Stimulated activated naive CD8-positive, alpha-beta T cell treated with anti-CD3 and anti-CD28 coated beads, Interleukin-15, amount 100 ng/mL, for 72 hours (primary cell): ENCODE measurements at places on chromosomes 1 and 21.

GRCh38 chr1:16972189-16972895 lies 8.1 kb downstream of the MFAP2 start:
- DNase-seq, result no peak

- DNase-seq, result no peak
Observed at GRCh38 chr1:36951292-36951750, 83.0 kb downstream of the GRIK3 start.

GRCh38 chr1:84048820-84049219 lies 49.9 kb upstream of the TTLL7 start:
- DNase-seq, result no peak

DNA sequence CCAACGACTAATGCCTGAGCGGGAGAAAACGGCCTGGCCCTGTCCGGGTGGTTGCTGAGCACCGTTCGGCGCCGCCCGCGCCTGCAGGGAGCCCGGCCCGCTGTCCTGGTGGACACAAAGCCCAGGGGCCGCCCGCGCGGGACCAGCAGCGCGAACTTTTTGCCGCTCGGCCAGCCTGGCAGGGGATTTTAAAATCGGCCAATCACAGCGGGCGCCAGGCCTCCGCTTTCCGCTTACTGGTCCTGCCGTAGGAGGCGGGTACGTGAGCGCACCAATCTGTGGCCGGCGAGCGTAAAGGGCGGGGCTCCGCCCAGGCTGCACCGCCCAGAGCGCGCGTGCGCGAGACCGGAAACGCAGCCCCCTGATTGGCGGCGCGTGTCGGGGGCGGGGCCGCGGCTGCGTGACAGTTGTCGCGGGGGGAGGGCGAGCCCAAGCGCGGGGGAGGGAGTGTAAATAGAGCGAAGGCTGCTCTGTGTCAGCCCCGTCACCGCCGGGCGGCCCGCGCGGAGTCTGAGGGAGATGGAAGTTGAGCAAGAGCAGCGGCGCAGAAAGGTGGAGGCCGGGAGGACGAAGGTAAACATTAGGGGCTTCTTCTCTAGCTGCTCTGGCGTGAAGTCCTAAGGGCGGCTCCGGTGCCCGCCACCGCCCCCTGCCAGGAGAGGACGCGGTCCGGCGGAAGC lies at the start of the genes C21orf58 and PCNT:
Gene C21orf58 (minus strand): TSS at position 161 of the 680 bp plus-strand sequence. CDS start 1,132 bp downstream, outside the sequence.
Gene PCNT (plus strand): TSS at position 447 of the 680 bp plus-strand sequence. CDS start 73 bp downstream, at position 520.
- DNase-seq, result peak; percentile 99

GRCh38 chr1:166960858-166961474 lies 14.4 kb downstream of the ILDR2 start:
- DNase-seq, result no peak

DNA sequence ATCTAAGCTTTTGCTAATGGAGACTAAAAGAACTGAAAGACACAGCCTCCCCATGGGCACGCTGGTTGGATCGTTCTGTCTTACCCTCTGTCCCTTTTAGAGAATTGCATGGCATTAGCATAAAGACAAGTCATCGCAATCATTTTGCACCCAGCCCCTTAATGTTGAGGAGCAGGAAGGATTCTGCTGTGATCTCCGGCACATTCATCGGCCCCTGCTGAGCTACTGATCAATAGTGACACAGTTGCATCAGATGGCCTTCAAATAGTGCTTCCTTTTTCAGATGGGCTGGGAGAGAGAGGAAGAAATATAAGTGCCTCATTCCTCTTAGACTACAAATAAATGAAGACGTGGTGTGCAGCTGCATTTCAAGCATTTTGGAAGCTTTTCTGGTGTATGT lies 75.4 kb downstream of the NOS1AP start:
- DNase-seq, result no peak

DNA sequence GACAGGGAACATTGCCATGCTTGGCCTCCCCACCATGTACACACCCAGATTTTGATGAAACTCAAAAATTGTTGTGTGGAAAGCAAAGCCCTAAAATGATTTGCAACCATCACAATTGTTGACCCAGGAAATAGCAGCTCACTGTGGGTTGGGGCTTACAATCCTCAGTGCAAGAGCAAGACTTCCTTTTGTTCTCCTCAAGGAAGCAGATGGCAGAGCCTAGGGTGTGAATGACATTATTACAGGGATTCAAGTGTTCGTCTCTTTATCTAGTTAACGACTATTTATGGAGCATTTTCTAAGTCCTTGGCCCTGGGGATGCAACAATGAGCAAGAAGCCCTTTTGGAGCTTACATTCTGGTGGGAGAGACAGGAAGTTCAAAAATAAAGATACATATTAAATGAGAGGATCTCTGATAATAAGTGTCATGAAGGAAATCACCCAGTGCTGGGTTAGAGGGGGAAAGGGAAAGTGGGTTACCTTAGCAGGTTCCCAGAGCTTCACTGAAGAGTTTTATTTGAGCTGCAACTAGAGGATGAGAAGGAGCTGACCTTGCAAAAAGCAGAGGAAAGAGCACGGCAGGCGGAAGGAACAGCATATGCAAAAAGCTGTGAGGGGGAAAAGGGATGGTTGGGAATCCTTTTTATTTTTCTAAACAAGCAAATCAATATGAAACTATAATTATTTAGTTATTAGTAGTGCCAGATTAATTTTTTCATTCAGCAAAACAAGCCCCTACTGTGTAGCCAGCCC lies 38.5 kb upstream of the ID3 start:
- DNase-seq, result no peak

- DNase-seq, result no peak
Observed at GRCh38 chr1:213277036-213277435, 226.0 kb downstream of the RPS6KC1 start.

GRCh38 chr1:213326281-213327016 lies 275.4 kb downstream of the RPS6KC1 start:
- DNase-seq, result no peak

DNA sequence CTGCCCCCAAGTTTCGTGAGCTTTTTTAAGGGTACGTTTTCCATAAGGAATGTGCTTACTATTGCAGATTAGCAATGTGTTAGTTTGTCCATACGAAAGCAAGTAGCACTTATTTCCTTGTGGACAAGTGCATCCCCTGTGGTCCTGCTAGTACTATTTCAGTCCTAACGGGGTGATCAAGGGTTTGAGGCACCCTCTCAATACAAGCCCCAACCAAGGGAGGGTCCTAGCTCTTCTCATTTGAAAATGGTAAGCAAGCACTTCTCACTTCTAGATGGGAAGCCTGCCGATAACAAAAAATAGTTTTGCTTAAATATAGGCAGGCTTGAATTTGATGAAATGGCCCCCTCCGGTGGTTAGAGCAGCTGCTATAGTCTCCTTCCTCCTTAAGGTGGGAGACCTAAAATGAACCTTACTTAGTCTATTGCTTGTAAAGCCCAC lies 64.0 kb upstream of the HMCN1 start:
- peak; percentile 32 for DNase-seq

DNA sequence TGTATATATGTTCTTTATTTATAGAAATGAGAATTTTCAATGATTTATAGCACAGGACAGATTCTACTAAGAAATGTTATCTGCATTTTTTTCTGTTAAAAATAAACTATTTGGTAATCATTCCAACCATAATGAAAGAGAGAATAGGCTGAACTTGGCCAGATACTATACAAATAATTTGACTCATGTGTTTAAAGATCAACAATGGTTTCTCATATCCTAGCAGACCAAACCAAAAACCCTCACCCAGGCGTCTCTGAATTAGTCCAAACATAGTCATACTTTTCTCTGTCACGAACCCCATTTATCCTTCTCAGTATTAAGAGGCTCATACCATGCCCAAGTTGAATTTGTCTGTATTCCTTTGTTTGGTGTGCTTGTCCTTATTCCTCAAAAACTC lies 40.3 kb downstream of the RPE65 start:
- DNase-seq, result no peak

DNA sequence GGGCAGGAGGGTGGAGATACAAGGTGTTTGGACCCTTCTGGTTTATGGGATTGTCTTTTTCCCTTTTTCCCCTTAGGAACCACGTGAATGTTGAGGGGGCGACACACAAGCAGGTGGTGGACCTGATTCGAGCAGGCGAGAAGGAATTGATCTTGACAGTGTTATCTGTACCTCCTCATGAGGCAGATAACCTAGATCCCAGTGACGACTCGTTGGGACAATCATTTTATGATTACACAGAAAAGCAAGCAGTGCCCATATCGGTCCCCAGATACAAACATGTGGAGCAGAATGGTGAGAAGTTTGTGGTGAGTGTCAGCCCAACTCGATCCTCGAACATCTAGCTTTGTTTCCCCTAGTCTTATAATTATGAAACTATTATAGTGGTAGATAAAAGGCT lies 27.0 kb downstream of the SNX27 start:
- no peak for DNase-seq

GRCh38 chr1:157646144-157646543 lies 48.3 kb upstream of the FCRL4 start:
- DNase-seq, result no peak

DNA sequence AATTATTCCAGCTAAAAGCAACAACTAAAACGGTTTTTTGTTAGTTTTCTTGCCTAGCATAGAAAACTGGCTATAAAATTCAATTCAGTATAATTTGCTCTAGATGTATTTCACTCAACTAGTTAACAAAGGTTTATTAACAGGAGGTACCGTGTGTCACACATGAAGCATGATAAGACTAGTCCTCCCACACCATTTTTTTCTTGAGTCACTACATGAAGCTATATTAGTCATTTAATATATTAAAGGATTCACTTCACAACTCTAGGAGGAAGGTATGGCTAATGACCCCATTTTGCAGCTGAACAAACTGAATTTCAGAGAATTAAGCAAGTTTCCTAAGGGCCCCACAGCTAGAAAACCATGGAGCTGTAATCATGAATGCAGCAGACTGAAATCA lies 307.8 kb upstream of the USP25 start:
- no peak for DNase-seq

GRCh38 chr1:212621949-212622305 lies 13.4 kb downstream of the ATF3 start:
- no peak for DNase-seq

GRCh38 chr21:37675202-37675801 lies 241.0 kb downstream of the KCNJ6 start:
- DNase-seq, result peak; percentile 50

DNA sequence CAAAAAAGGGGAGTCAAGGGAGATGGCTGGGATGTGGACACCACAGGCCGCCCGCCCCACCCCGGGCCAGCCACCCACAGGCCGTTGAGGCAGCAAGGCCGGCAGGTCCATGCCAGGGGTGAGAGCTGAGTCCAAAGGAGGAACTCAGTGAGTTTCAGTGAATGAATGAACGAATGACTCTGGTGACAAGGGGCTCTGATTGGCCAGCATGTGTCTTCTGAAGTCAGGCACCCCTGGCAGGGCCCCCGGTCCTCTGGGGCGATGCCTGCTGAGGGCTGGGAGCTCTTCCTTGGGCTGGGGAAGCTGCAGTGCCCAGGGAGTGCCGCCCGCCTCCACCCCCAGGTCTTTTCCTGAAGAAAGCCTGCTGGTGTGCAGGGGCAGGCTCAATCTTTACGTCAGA lies 236.1 kb upstream of the VAMP3 start:
- no peak for DNase-seq

- DNase-seq, result no peak
Observed at GRCh38 chr1:70990469-70991253, 57.0 kb downstream of the PTGER3 start.

DNA sequence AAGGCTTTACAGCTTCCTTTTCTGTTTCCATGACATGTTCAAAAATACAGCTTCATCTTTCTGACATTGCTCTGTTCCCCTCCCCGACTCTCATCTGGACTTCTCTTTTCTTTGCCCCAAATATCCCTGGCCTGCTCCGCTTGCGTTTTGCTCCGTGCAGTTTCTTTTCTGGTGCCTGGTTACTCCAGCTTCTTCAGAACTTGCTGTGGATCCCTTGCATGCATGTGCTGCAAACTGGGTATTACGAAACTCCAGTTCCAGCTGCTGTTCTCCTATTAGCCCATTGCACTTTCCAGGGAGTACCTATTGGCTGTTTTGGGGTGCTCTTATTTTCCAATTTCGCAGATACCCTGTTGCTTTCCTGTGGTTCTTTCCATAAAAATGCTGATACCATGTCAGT lies 9.9 kb upstream of the NDC1 start:
- DNase-seq, result no peak

DNA sequence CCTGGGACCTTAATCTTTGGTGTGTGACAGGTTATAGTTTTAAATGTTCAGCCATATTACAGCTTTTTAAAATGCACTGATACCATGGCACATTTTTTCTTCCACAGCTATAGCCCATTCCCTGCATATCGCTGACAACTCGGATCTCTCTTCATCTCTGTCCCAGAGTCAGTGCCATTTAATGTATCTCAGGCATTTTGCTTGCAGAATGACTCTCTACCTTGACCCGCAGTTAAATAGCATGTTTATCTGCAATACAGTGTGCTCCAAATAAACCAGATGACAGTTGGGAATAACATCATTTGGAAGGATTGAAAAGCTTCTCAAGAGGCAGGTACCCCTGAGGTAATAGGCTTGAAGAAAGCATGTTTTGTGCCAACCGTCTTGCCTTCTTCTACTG lies 99.8 kb upstream of the USH2A start:
- no peak for DNase-seq

DNA sequence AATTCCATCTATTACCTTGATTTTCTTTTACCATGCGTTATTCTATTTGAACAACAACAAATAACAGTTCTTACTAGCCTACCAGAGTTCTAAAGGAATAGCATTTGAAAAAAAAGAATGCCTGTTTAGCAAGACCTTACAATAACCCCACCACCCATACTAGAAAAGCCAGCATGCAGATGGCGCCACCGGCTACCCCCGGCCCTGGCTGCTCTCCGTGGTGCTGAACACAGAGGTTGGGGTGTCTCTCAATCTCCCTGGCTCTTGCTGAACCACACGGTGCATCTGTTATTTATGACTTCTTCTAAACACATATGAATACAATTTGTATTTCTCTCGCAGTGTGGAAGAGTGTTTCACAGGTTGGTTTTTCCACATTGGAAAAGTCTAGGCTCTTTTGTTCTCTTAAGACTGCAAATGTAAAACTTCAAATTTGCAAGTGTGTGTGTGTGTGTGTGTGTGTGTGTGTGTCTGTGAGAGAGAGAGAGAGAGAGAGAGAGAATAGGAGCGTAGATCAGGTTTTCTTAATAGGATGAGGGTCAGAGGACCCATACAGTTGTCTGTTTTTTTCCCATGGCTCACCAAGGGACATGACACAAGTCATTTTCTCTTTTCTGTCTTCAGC lies 13.6 kb downstream of the GRIK3 start:
- DNase-seq, result no peak

DNA sequence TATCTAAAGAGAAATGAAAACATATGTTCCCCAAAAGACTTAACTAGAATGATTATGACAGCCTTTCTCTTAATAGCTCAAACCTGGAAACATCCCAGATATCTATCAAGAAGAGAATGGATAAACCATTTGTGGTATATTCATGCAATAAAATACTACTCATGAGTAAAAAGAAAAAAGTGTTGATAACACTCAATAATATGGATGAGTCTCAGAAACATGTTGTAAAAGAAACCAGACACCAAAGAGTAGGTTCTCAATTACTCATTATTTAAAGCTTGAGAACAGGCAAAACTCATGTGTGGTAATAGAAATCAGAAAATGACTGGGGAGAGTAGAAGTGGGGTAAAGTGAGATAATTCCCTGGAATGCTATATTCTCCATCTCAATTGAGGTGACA lies 154.1 kb downstream of the PHTF1 start:
- DNase-seq, result no peak

- DNase-seq, result no peak
Observed at GRCh38 chr1:8482979-8483381, 165.1 kb downstream of the SLC45A1 start.
